ENCODE measurements at places on chromosomes 3 and 15.

DNA sequence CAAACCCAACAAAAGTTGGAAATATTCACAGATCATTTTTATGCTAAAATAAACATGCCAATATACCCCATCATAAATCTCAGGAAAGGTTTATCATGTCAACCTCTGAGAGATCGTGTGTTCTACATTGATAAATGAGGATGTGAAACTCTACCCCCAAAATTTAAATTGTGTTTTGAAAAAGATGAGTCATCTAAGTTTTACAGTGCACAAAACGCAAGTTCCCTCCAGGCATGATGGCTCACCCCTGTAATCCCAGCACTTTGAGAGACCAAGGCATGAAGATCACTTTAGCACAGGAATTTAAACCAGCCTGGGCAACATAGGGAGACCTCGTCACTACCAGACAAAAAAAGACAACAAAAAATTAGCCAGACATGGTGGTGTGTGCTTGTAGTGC lies 1487.0 kb upstream of the GBE1 start:
- DNase-seq = no peak

DNA sequence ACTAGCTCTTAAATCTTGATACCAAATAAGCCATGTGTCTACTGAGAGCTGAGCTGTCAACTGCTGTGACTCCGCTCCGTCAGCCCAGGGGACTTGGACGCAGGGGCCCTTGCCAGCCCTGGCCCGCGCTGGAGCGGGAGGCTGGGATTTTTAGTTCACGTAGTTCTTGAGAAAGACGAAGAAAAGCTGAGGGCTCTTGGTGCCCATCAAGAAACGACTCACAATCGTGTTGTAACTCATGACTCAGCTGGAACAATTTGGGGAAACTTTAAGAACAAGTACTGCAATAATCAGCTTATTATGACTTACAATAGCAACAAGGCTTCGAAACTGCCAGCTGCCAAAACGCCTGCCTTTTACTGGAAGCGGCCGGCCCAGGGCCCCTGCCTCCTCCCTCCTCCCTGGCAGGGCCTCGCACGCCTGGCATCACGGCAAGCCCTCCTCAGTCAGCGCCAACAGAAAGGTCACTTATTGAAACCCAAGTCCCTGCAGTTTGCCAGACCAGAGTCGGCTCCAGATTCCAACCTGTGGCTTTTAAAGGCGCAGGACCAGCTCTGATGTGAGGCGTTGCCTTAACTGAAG lies 60.3 kb downstream of the RGMA start:
- DNase-seq = no peak

DNA sequence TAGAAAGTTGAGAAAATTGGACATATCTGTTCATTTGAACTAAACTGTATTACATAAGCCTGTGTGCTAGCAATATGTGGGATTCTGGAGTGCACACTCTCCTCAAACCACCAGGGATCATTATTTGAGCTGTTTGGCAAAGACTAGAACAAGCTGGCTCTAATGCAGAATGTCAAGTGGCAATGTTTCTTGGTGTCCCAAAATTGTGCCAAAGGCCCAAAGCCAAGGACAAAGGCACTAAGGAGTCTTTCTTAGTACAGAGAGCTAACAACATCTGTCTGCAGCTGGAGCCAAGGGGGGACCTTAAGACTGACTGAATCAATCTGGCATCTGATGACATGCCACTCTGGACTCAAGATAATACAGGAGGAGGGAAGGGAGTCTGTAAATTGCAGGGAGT lies 76.7 kb upstream of the STRIT1 start:
- DNase-seq = no peak

DNA sequence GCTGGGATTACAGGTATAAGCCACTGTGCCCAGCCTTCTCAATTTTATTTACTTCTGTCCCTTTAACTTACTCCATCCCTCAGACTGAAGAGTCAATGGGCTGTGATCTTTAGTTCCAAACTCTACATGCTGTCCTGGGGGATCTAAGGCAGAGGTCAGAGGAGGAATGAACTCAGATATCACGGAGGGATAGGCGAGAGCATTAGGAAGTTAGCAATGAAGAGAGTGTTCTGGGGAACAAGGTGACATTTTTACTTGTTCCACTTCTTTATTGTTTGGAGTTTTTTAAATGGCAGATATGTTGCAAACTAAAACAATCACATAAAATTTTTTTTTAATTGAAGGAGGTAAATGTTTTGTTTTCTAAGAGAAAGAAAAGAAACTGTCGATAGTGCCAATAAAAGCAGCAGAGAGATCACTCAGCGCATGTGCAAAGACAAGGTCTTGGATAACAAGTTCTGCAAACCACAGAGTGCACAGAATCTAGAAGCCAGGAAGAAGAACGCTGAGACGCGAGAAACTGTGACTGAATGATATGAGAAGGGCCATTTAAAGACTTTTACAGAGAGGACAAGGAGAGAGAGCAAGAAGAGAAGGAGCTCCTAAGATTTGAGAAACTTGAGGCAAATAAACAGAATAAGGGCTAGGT lies 10.8 kb upstream of the CA12 start:
- DNase-seq = no peak

DNA sequence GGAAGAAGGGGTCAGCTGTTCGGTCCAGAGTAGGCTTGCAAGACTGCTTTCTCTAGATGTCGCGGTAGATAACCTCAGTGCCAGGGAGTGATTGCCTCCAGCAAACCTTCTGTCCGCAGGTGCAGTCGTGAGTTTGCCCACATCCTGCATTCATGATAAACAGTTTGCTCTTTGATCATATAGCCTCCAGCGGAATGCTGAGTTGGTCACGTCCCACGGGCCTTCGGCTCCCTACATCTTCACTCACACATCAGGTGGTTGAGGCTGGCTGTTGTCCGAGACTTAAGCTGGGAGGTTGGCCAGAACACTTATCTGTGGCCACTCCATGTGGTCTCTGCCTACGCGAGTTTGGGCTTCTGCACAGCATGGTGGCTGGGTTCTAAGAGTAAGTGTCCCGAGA lies 62.1 kb upstream of the NR2C2 start:
- no peak for DNase-seq

DNA sequence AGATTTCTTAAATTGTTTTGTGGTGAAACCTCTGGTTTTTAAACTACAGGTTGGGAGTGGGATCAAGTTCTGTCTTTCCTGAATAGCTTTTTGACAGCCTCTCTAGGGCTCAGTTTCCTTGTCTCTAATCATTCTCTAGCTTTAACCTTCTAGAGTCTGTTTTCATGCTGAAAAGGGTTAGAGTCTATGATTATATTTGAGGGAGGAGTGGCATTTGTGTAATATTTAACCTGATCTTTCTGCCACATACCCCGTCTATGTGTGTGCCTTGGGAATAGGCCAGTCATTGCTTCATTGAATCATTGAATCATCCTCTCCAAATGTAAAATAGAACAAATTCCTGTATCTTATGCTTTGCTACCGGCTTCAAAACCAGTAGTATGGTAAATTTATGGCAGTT lies 204.9 kb downstream of the KLHL25 start:
- no peak for DNase-seq

DNA sequence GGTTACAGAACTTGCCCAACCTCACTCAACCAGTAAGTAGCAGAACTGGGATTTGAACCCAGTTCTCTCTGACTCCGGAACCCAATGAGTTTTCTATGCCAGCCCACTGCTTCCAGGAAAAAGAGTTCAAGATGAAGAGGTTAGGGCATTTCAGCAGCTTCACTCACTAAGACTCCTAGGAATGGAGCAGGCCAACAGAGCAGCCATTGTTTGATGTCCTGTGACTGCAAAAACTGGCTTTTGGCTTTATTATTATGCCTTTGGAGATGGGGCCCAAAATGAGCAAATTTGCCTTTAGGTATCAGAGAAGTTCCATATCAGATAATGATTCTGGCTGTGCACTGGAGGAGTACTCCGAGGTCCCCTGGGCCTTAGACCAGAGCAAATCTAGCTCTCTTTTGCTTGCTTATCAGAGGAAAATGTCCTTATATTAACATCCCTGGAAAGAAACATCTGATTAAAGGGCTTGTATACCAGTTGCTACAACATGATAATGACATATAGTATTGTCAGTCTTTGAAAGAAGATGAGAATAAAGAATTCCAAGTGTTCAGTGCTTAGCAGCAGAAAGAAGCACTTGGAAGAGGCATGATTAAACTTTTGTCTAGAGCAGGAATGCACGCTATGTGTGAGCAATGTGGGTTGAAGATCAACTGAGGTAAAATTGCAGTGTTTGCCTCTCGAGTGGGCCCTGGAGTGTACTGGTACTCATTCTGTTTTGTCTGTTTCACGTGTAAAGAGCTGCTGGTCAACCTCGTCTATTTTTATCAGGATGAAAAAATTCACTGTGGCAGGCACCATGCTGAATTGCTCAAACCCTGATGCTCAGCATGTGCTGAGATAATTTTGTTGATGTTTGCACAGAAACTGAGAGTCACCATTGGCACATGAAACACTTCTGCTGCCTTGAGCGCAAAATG lies 21.8 kb upstream of the KLHL24 start:
- DNase-seq = no peak

GRCh38 chr3:62527474-62527873 lies 154.1 kb upstream of the FEZF2 start:
- DNase-seq = no peak

- no peak for DNase-seq
Observed at GRCh38 chr3:9902372-9903237, at the start of gene IL17RE. Gene IL17RE (plus strand): TSS chr3:9902848. CDS start chr3:9902933, 85 bp downstream.

DNA sequence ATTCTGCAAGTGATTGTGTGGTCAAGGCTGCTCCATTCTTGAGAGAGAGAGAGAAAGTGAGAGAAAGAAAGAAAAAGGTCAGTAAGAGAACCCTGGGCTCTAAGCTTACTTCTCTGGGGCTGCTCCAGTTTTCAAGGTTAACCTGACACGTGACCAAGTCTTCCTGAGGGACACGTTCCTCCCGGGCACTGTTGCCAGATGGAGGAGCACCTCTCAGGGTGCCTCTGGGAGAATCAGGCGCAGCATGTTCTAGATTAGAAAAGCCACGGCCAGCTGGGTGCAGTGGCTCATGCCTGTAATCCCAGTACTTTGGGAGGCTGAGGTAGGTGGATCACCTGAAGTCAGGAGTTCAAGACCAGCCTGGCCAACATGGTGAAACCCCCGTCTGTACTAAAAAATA lies 60.8 kb downstream of the ITGA11 start:
- no peak for DNase-seq

- no peak for DNase-seq
Observed at GRCh38 chr3:97277708-97278107, 463.3 kb downstream of the EPHA6 start.

- DNase-seq = no peak
Observed at GRCh38 chr3:191982481-191982880, 521.5 kb downstream of the PYDC2 start.

DNA sequence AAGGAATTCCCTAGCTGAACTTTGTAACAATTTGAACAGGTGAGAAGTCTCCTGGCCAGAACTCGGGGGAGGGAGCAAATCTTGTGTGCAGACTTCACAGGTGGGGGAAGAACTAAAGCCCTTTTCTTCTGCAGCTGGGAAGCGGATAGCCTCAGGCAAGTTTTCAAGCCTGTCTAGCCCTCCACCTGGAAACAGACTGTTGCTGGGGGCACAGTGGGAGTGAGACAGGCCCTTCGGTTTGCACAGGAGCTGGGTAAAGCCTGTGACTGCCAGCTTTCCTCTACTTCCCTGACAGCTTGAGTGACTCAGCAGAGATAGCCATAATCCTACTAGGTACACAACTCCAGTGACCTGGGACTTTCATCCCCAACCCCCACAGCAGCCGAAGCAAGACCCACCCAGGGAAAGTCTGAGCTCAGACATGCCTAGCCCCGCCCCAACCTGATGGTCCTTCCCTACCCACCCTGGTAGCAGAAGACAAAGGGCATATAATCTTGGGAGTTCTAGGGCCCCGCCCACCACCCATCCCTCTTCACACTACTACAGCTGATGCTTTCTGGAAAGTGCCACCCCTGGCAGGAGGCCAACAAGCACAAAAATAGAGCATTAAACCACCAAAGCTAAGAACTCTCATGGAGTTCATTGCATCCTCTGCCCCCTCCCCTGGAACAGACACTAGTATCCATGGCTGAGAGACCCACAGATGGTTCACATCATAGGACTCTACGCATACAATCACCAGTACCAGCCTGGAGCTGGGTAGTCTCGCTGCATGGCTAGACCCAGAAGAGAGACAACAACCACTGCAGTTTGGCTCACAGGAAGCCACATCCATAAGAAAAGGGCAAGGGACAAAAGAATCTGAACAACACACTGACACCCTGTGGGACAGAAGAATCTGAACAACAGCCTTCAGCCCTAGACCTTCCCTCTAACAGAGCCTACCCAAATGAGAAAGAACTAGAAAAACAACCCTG lies 479.0 kb downstream of the RAP2B start:
- DNase-seq = no peak

DNA sequence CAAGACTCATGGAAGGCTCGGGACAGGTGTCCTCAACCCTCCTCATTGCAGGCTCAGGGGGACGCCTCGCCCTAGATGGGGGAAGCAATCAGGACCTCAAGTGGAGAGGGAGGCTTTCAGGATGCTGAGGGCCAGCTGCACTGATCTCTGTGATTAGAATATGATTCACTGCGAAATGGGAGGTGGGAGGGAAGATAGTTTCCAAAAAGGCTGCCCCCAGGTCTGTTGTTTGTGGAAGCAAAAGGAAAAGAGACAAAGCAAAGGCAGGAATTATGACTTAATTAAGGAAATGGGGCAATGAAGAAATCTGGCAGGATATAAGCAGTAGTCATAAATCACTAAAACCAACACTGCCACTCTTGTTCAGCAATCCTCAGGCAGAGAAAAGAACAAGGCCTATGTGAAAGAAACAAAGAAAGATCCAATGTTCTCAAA lies 85.6 kb upstream of the ABHD17C start:
- DNase-seq = no peak

DNA sequence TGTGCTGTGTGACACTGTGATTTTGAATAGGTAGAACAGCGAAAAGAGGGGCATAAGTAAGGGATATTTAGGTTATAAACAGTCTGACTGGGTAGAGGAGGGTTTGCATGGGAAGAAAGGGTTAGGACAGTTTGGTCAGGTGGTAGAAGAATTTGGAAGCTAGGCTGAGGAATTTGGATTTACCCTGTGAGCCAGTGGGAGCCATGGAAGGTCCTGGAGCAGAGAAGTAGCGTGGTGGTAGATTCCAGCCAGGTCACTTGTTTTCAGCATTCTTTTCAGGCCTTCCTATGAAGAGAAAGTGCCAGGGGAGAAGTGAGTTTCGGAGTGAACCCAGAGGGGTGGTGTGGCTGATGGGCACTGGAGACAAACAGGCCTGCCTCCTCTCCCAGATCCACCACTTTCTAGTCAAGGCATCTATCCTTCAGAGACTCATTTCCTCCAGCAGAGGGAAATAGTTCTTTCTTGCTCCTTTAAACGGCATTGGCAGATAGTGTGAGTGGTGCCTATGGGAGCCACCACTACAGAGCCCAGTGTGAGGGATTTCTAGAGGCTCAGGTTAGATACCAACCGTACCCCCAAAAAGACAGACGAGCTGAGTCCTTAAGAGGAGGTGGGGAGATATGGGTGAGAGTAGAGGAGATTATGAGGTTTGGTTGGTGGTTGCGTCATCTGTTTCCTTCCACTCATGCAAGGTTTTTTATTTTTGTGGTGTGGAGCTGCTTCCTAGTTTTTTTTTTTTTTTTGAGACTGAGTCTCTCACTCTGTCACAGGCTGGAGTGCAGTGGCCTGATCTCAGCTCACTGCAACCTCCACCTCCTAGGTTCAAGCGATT lies 21.2 kb downstream of the PXK start:
- no peak for DNase-seq
